Mucosa of descending colon (tissue), 3 donors: ENCODE measurements at places on chromosomes 4 and X.

- DNase-seq = no peak
These were observed 109.4 kb upstream of the INTU start for GRCh38 chr4:127523369-127523768.

GRCh38 chrX:118872102-118872566 is 48.5 kb downstream of the ZCCHC12 start:
- peak; percentile 18 for DNase-seq

DNA sequence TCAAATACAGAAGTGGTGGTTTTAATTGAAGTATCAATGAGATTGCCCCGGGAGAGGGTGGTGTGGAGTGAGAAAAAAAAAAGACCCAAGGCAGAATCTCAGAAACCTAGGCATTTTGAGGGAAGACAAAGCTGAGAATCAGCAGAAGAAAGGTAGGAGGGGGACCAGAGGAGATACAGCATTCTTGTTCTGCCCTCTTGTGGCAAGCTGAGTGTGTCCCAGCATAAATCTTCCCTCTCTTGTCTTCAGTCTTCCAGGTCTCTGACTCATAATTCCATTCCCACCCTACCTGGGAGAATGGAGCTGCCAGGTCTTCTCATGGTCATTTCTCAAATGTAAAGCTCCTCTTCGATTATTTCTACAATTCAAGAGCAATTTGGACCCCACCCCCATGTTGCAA is 32.7 kb upstream of the MAGED1 start:
- no peak for DNase-seq

GRCh38 chr4:146522869-146523205 is 1.1 kb upstream of the SLC10A7 start:
- no peak for DNase-seq

DNA sequence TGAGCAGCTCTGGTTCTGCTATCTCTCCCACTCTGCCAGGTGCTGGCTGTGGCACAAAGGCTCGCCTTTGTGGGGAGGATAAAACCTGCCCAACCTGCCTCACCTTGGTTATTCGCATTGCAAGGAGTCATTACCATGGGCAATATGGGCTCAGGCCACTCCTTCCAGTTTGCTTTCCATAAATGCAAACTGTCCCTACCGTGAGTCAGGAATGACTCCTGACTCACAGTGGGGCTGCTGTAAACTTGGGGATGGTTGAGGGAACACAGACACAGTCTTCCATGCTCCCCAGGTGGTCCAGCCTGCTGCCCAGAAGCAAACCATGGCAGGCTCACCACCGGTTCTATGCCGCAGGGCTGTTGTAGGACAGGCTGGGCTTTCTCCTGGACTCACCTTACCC is 36.1 kb downstream of the COQ2 start:
- DNase-seq = peak; percentile 80

- DNase-seq = no peak
These were observed 370.7 kb downstream of the GPAT3 start for GRCh38 chr4:83906561-83906960.

- DNase-seq = no peak
These were observed 6.2 kb downstream of the SORCS2 start for GRCh38 chr4:7198440-7199128.

GRCh38 chr4:103397541-103397940 is 199.4 kb upstream of the CENPE start:
- DNase-seq = no peak

DNA sequence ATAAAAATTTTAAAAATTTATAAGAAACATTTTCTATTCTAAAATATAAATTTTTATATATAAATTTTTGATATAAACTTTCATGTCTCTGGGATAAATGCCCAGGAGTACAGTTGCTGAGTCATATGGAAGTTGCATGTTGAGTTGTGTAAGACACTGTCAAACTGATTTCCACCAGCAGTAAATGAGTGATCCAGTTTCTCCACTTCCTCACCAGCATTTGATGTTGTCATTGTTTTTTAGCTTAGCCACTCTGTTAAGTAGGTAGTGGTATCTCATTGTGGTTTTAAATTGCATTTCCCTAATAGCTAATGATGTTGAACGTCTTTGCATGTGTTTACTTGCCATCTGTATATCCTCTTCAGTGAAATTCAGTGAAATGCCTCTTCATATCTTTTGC is 66.5 kb downstream of the MAMLD1 start:
- DNase-seq = no peak

GRCh38 chr4:148757171-148757570 is 315.0 kb upstream of the NR3C2 start:
- no peak for DNase-seq
